ENCODE measurements at places on chromosomes 1 and 21.

DNA sequence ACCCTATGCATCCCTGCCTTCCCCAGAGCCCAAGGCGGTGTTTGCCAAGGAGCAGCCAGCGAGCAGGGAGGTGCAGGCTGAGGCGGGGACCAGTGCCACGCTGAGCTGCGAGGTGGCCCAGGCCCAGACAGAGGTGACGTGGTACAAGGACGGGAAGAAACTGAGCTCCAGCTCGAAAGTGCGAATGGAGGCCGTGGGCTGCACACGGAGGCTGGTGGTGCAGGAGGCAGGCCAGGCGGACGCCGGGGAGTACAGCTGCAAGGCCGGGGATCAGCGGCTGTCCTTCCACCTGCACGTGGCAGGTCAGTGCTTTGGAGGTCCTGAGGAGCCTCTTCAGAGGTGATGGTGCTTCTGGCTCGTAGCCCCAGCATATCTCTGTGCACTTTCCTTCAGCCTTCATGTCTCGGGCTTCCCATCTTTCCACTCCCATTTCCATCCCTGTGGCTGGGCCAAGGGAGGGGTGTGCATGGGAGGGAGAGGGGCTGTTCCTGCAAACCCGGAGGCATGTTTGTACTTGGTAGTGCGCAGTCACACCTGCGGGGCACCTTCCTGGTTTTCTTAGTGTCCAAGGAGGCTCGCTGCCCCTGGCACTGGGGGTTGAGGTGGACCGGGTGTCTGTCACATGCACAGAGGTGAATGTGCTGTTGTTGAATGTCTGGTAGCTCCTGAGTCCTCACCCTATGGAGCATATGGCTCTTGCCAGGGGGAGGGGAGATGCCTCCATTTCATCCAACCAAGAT is 56.4 kb downstream of the OBSCN start:
- DNase-seq, result no peak

- DNase-seq, result no peak
These were observed 12.3 kb upstream of the NFASC start for GRCh38 chr1:204858363-204858821.

GRCh38 chr1:28577052-28577678 is 14.9 kb upstream of the RAB42 start:
- no peak for DNase-seq

DNA sequence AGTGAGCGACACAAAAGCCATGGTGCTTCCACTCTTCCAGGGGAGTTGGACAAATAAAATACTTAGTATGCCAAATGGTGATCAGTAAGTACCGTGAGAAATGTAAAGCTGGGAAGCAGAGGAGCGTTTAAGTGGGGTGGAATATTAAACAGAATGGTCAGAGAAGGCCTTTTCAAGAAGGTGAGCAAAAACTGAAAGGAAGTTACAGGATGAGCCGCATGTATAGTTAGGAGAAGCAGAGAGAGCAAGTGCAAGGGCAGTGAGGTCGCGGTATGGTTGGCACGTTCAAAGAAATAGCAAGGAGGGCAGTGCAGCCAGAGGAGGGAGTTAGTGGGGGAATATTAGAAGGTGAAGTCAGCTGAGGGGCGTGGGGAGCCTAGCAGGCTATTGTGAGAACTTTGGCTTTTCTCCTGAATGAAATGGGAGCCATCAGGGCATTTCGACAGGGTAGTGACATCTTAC is 748 bp upstream of the ATP6V0B start:
- no peak for DNase-seq

- DNase-seq, result no peak
These were observed 2.8 kb downstream of the COL18A1 start for GRCh38 chr21:45407629-45408247.

- DNase-seq, result no peak
These were observed 17.1 kb downstream of the TNFRSF8 start for GRCh38 chr1:12080156-12080555.

DNA sequence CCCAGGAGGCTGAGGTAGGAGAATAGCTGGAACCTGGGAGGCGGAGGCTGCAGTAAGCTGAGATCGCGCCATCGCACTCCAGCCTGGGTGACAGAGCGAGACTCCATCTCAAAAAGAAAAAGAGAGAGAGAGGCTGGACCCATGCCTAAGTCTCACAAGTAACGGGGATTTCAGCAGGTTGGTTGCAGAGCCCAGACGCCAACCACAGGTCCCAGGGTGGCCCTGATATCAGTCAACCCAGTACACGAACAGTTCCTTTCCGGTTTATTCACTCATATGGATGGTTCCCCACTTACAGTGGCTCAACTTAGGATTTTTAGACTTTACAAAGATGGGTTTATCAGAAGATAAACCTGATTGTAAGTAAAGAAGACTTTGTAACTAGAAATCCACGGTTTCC is 40.9 kb downstream of the CLSTN1 start:
- no peak for DNase-seq

GRCh38 chr1:59994302-59995198 is 68.0 kb upstream of the CYP2J2 start:
- no peak for DNase-seq

DNA sequence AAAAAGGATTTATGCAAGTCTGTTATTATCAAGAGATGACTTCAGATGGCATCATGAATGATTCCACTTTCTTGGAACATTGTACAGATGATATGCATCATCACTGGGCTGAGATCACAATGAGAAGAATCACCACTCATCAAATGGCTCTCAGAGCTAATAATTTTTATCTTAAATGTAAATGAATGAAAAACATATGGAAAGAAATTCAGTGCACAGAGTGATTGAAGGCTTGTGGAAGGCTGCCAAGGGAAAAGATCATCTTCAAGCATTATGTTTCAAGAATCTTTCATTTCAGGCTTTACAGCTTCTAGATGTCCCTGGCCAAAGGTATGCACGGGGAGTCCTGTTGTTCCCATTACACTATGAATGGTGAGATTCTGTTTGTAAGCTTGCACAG is 955.7 kb downstream of the TTLL7 start:
- no peak for DNase-seq

DNA sequence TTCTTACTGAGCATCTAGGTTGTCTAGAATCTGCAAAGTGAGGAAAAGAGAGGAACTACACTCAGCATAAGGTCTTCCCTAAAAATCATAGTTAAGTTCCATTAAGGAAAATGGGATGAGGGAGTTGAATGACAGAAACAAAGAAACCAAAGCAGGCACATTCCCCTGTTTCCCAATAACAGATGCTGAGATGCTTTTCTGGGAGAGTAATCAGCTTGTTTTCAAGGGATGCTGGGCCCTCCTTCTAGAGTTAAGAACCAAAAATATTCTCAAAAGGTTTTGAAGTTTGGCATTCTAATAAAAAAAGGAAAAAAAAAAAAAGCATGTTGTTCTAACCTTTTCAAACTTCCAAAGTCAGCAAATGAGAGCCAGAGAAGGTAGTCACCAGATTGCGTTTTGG is 105.2 kb upstream of the ZNF648 start:
- DNase-seq, result no peak
